ENCODE measurements at places on chromosomes 1 and 21. TPM values are rescaled to one million over a fixed set of nuclear protein-coding genes. Genes with fewer than 3 reads are reported as not detected.

OPN3 gene
- polyA plus RNA-seq, result 16.2 TPM

DNA sequence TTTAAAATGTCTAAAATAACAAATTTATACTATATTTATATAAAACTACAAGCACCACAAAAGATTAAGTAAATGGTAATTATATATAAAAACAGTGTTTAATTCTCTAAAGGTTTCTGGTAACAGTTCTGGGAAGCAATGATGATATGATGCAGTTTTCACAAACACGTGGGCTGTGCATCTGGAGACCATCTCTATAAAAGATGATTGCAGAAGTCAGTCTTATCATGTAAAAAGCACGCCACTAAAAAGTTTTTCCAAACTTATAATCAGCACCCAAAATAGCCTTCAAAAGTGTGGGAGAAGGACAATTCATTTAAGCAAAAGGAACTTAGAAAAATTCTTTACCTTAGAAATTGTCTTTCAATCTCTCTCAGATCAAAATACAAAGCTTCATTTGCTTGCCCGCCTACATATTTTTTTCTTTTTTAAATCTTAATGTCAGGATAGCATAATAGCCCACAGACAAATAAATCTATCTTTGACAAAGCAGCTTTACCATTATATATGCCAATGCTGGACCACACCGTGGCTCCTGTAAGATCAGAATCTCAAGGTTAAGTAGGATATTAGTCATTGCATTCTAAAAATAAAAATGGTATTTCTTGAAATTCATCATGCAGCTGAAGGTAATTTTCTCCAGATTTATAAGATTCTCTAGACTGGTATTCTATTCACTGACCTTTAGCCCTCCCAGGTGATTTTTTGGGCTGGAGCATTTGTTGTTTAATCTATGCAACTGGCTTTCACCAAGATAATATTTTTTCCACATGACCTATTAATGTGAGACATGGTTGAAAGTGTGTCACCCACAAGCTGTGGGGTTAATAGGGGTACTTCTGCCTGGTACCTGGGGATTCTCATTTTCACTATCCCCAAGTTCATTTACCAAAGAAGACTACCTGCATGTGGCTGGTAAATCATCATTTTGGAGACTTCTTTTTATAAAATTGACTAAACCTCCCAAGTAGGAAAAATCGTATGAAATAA lies 189.6 kb upstream of the ST6GALNAC5 start:
- no peak for DNase-seq

- no peak for DNase-seq
Observed at GRCh38 chr21:16912075-16912474, 600.8 kb upstream of the CXADR start.

GRCh38 chr1:41320895-41321676 lies 40.1 kb upstream of the FOXO6 start:
- DNase-seq, result peak; percentile 62

ETNK2 gene
- polyA plus RNA-seq, result 27.1 TPM

PGBD5 gene
- 38.5 TPM for polyA plus RNA-seq

CHIT1 gene
- 0.49 TPM for polyA plus RNA-seq

ADORA1 gene
- polyA plus RNA-seq, result 32.5 TPM

DNA sequence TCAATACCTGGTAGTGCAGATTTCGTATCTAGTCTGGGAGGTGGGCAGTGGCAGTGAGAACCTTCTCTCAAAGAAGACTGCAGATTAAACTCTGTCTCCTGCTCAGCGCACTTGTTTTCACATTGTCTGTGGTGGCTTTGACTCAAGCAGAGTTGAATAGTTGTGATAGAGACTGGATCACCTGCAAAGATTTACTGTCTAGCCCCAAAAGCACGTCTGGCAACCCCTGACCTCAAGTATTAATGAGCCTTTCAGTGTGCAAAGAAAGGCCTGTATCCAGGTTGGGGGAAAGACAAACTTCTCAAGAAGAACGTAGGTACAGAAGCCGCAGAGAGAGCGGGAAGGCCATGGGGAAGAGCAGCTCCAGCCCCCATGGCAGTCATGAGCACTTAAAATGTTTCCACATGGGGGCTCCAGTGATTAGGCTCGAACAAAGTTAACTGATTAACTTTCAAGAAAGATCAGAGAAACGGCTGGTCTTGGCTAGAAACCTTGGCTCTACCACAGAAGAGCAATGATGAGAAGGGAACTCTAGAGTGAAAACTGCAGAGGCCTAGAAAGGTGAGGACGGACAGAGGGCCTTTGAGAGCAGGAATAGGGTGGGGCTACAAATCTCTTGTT lies 15.2 kb downstream of the HENMT1 start:
- DNase-seq, result no peak

SLAMF9 gene
- polyA plus RNA-seq, result not detected

RGS1 gene
- polyA plus RNA-seq, result 2.5 TPM

- DNase-seq, result peak; percentile 41
Observed at GRCh38 chr1:7501084-7501491, 270.0 kb upstream of the VAMP3 start.

GRCh38 chr1:99264201-99265021 lies at the start of gene PLPPR4:
Gene PLPPR4, plus strand, starts transcription at chr1:99264492. Its CDS starts 102 bp downstream, at chr1:99264594.
- DNase-seq, result peak; percentile 87

AGMAT gene
- 0.61 TPM for polyA plus RNA-seq

GRCh38 chr1:15618655-15619525 lies 1.6 kb downstream of the DDI2 start:
- DNase-seq, result no peak

DNA sequence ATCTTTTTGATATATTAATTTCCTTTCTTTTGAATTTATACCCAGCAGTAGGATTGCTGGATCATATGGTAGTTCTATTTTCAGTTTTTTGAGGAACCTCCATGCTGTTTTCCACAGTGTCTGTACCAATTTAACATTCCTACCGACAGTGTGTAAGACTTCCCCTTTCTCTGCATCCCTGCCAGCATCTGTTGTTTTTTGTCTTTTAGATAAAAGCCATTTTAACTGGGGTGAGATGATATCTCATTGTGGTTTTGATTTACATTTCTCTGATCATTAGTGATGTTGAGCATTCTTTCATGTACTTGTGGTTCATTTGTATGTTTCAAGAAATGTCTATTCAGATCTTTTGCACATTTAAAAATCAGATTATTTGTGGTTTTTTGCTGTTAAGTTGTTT lies 62.4 kb upstream of the STUM start:
- DNase-seq, result no peak

GRCh38 chr1:95041491-95042165 lies 31.1 kb downstream of the ALG14 start:
- peak; percentile 82 for DNase-seq

ILDR2 gene
- polyA plus RNA-seq, result 12.1 TPM

GRCh38 chr1:42006836-42007235 lies 88.1 kb upstream of the HIVEP3 start:
- DNase-seq, result no peak

ATP6V1G3 gene
- not detected for polyA plus RNA-seq

DNA sequence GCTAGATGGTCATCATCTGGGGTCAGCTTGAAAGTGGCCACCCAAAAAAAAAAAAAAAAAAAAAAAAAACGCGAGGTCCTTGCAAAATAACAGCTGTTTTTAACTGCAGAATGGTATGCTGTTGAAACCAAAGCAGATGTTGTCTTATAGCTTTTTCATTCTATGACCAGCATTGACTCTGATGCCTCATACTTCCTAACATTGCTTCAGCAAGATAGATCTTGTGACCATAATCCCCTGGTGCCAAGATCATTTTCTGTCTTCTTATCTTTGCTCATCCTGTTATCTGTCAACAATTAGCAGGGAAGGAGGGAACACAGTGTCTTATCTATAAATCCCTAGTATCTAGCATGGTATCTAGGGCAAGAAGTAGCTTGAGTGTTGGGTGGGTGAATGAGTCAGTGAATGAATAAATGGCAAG lies 181.5 kb downstream of the PLPP3 start:
- DNase-seq, result no peak

EPHB2 gene
- 29.6 TPM for polyA plus RNA-seq

- DNase-seq, result no peak
Observed at GRCh38 chr1:239293350-239294110, 92.8 kb upstream of the CHRM3 start.

RGSL1 gene
- not detected for polyA plus RNA-seq

- DNase-seq, result no peak
Observed at GRCh38 chr1:41718497-41718896, 200.2 kb downstream of the HIVEP3 start.

GRCh38 chr1:233607252-233608119 lies 6.4 kb upstream of the KCNK1 start:
- DNase-seq, result no peak

GRCh38 chr21:33386222-33386784 lies 16.9 kb upstream of the IFNGR2 start:
- DNase-seq, result no peak

GRCh38 chr1:197471248-197471985 lies 203.4 kb downstream of the CRB1 start:
- peak; percentile 96 for DNase-seq

SAMD13 gene
- 0.49 TPM for polyA plus RNA-seq

C8A gene
- not detected for polyA plus RNA-seq

- DNase-seq, result no peak
Observed at GRCh38 chr1:210394281-210394821, 65.6 kb downstream of the HHAT start.

P3R3URF gene
- not detected for polyA plus RNA-seq

DNA sequence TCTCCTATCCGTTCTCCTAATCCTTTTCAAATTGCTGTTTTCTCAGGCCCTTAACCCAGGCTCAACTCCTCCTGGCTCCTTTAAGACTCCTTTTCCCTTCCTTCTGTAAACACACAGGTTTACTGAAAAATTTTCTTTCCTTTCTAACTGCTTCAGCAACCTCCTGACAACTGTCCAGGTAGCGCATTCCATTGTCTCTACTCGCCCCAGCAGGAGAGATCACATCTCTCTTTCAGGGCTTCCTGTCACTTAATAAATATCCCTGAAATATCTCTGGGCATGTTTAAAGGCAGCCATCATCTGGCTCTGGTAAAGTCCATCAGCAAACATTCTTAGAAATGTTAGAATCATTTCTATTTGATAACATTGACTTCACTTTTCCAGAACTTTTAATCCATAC lies 211.2 kb upstream of the PTBP2 start:
- DNase-seq, result no peak

PROK1 gene
- 1.1 TPM for polyA plus RNA-seq

GRCh38 chr1:152162792-152163463 lies 3.9 kb upstream of the RPTN start:
- no peak for DNase-seq

ANKRD65 gene
- 54.3 TPM for polyA plus RNA-seq
